ENCODE measurements at places on chromosomes 3 and 15. TPM values are rescaled to one million over a fixed set of nuclear protein-coding genes. Genes with fewer than 3 reads are reported as not detected.

The ESYT3 gene
- polyA plus RNA-seq, result 0.41 TPM

The PDE12 gene
- polyA plus RNA-seq, result 16.7 TPM

The LTK gene
- not detected for polyA plus RNA-seq

The WDR93 gene
- 0.03 TPM for polyA plus RNA-seq

The MESP2 gene
- 0.10 TPM for polyA plus RNA-seq

The UNC45A gene
- polyA plus RNA-seq, result 64.5 TPM

The EFCAB12 gene
- 0.23 TPM for polyA plus RNA-seq
